ENCODE measurements at places on chromosomes 4 and X. TPM values are rescaled to one million over a fixed set of nuclear protein-coding genes. Genes with fewer than 3 reads are reported as not detected.
A peak's percentile ranks its signal among the peaks of the same experiment; 100 is the strongest.

DNA sequence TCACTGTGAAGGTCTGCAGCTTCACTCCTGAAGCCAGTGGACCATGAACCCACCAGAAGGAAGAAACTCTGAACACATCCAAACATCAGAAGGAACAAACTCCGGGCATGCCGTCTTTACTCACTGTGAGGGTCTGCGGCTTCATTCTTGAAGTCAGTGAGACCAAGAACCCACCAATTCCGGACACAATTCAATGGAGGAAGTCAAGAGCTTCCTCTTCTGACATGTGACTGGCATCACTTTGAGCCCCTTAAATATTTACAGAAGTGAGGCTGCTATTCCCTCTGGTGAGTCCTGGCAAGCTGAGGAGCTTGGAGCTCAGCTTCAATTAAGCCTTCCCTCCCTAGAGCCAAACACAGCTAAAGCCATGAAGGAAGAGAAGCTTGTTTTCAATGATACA lies 103.5 kb upstream of the SRD5A3 start:
- no peak for DNase-seq

DNA sequence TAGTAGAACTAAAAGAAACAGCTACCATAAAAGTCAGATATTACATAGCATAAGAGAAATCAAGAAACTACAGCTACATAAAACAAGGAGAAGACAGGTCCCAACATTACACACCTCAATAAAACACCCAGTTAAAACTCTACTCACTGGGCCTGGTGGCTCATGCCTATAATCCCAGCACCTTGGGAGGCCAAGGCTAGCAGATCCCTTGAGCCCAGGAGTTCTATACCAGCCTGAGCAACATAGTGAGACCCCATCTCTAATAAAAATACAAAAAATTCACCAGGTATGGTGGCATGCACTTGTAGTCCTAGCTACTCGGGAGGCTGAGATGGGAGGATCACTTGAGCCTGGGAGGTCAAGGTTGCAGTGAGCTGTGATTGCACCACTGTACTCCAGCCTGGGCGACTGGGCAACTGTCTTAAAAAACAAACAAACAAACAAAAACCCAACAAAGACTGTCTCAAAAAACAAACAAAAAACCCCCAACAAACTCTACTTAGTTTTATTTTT lies 15.2 kb upstream of the TXLNG start:
- DNase-seq: no peak

Gene ERAS
- not detected for total RNA-seq

Gene BST1
- 1.9 TPM for total RNA-seq

Gene UBA6
- 43.7 TPM for total RNA-seq

Gene MID2
- total RNA-seq: 11.7 TPM

GRCh38 chrX:81925812-81926211 lies 723.9 kb downstream of the SH3BGRL start:
- no peak for DNase-seq

DNA sequence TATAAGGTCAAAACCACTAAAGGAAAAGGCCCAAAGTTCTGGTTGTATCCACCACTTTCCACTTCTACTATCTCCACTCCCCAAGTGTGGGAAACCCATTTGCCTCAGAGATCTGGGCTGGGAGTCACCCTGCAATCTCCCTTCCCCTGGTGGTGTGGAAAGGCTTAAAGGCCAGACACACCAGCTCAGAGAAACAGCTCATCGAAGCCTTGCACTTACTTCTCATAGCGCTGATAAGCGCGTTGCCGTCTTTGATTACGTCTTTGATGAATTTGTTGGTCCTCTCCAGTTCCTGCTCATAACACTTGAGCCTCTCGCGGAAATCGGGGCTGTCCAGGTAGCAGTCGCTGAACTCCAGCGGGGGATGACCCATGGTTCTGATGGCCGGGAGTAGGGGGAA lies 647 bp downstream of the OPHN1 start:
- DNase-seq: no peak

GRCh38 chr4:182600093-182600492 lies 317.1 kb downstream of the DCTD start:
- no peak for DNase-seq

GRCh38 chr4:14152834-14153519 lies 525.5 kb upstream of the BOD1L1 start:
- no peak for DNase-seq

DNA sequence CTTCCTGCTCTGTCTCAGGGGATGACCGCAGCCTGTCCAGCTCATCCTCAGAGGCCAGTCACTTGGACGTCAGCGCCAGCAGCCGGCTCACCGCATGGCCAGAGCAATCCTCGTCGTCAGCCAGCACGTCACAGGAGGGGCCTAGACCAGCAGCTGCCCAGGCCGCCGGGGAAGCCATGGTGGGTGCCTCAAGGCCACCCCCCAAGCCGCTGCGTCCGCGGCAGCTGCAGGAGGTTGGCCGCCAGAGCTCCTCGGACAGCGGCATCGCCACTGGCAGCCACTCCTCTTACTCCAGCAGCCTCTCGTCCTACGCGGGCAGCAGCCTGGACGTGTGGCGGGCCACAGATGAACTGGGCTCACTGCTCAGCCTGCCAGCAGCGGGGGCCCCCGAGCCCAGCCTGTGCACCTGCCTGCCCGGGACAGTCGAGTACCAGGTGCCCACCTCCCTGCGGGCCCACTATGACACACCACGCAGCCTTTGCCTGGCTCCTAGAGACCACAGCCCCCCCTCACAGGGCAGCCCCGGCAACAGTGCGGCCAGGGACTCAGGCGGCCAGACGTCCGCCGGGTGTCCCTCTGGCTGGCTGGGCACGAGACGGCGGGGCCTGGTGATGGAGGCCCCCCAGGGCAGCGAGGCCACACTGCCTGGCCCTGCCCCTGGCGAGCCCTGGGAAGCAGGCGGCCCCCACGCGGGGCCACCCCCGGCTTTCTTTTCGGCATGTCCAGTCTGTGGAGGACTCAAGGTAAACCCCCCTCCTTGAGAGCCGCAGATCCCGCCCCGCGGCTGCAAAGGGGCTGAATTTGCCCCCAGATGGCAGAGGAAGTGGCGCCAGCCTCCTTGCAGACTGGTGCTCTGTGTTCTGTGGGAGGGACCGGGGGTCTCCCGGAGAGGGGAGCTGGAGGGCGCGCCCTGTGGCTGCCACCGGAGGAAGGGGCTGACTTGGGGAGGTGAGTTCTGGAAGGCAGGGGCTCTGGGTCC lies 29.9 kb downstream of the DOK7 start:
- DNase-seq: no peak

Gene NLGN3
- total RNA-seq: 2.9 TPM

GRCh38 chrX:34656467-34656841 lies 631 bp downstream of the TMEM47 start:
- DNase-seq: no peak

DNA sequence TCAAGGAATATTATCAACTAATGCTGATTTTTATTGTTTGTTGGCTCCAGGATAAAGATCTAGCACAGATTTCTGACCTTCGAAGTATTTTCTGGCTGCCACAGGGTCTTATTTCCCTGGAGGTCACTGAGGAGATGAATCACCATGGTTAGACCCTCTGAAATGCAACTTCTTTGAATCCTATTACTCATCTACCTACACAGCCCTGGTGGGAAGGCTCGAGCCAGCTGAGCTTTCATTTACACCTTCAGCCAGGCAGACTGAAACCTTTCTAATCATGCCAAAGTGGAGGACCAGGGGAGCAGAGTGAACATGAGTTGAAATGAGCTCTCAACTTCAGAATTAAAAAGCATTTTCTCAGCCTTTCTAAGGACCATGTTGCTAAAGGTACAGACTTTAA lies 130.5 kb downstream of the SMIM20 start:
- no peak for DNase-seq

GRCh38 chrX:38313190-38313589 lies 14.1 kb downstream of the RPGR start:
- no peak for DNase-seq

DNA sequence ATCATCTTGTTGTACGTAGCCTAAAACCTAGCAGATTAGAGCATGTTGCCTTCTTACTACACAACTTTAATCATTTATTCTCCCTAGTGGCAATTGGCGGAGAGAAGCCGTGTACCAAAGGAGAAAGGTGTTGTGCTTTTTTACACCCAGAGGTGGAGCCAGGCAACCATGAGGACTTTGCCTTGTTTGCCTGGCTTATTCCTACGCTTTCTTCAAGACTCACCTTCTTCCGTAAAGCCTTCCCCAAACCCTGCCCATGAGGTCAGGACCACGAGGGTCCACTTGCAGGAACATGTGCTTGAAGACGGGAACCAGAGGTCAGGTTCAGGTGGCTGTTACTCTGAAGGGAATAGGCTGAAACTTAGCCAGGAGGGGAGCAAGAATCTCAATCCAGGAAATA lies 290.5 kb downstream of the RAB28 start:
- DNase-seq: no peak

GRCh38 chrX:46325312-46325877 lies 219.8 kb downstream of the ZNF674 start:
- DNase-seq: peak; percentile 8

Gene LYAR
- 18.2 TPM for total RNA-seq

- DNase-seq: no peak
Observed at GRCh38 chr4:71389149-71389827, 50.5 kb downstream of the SLC4A4 start.

DNA sequence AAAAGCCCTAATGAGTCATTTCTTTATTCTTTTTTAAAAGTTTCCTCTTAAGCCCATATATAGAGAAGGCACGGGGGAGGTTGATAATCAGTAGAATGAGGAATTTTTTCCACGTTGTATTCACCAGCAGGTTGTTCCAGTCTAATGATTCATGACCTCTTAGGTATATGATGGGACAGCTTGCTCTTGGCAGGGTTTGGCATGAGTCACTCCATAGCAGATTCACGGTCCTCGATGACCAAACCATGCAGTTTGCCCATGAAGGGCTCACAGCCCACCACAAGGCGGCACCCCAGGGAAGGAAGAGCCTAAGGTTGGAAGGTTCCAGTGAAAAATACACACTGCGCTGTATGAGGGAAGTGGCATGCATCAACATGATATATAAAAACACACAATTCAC lies 623.8 kb upstream of the DIPK2B start:
- no peak for DNase-seq

DNA sequence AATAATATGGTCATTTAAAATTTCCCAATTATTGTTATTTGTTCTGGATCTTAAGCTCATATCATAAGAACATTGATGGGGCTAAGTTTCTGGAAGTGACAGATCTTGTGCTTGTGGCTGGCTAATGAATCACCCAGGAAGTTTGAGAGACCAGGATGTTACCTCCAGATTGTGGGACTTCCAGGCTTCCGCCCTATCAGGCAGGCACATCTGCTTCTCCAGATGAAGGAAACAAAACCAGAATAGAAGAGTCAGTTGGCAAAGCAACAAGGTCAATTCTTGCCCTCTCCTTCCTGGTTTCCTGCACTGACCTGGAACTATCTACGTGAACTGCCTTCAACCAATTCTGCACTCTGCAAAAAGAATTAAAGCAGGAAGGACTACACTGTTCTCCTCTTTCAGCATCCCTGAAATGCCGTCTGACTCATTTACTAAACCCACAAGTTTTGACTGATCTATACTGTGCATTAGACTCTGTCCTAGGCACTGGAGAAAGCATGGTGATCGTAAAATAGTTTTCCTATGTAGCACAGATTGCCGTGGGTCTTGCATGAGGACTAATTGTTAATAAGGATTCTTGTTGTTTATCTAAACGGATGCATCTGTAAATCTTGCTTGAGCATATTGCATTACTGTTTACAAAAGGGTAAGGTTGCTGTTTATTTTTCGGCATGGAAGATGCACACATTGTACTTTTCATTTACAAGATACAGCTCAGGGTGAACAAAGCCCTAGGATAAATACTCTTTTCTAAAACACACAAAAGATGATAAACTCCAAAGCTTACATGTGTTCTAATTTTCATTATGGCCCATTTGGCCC lies 74.6 kb downstream of the AMELX start:
- DNase-seq: no peak

- no peak for DNase-seq
Observed at GRCh38 chr4:37765741-37766140, 60.7 kb upstream of the PGM2 start.

Gene RAB33A
- 5.0 TPM for total RNA-seq

Gene PPP1R2C
- total RNA-seq: not detected

DNA sequence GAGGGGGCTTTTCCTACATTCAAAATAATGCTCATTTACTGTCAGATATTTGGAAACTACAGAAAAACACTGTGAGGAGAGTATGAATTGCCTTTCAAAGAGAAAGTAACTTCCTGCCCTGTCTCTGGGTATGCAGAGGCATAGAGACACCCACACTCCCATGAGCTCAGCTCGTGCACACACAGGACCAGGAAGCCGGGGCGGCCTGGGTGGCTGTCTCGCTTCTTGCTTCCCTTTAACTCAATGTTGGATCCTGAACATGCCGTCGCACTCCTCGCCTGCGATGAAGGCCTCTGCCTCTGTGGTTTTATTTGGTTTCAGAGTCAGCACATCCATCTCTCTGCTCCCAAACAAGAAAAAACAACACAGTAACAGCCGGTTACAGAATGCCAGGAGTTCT lies 40.1 kb upstream of the GPR78 start:
- DNase-seq: no peak

DNA sequence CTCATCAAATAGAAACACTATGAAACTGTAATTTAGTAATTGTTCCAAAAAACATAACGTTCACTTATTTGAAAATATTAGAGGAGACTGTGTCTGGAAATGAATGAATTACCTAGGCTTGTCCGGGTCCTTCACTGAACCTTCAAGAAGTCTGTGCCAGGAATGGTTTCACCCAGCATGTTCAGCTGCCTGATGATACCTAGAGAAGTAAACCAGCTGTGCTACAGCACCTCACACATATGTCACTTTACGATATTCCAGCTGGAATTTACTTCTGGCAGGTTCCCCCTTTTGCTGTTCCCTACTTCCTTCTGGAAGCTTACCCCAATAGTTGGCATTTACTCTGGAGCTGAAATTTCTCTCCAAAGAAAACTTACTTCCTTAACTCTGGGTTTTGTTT lies 906.5 kb downstream of the FAT4 start:
- DNase-seq: no peak

DNA sequence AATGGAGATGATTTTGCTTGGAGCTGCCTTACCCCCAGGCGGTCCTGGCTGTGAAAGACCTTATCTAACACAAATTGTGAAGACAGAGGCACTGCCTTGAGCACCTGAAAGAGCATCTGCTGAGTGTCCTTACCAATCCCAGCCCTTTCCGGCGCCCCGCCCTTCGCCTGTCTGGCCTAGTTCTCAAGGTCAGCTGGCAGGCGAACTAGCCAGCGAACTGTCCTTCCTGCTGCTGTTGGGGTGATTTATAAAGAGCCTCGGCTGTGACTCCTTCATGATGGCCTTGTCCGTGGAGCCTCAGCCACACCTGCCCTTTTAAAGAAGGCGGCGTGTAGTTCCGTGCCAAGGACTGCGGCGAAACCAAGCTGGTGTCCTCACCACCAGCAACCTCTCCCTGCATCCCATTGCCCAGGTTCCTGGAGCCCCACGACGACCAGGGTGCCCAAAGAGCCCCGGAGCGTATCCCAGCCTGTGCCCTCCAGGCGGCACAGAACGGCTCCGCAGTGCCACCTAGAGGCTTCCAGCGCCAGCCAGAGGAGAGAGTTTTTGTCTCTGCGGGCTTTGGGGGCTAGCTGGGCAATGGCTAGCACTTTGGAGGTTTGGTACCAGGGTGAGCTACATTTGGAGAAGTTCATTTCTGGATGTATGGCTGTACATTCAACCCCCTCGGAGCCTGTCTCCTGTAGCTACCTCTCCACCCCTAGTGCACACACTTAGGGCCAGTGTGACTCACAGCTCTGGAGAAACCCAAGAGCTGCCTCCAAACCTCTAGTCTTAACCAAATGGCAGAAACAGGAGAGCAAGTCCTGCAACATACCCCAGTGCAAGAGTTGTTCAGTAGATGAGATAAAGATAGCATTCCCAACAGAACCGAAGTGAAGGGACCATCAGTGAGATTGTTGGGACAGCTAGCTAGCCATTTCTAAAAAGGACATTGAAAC lies 36.8 kb upstream of the VMA21 start:
- peak; percentile 15 for DNase-seq
